ENCODE measurements at places on chromosomes 1 and 21.

DNA sequence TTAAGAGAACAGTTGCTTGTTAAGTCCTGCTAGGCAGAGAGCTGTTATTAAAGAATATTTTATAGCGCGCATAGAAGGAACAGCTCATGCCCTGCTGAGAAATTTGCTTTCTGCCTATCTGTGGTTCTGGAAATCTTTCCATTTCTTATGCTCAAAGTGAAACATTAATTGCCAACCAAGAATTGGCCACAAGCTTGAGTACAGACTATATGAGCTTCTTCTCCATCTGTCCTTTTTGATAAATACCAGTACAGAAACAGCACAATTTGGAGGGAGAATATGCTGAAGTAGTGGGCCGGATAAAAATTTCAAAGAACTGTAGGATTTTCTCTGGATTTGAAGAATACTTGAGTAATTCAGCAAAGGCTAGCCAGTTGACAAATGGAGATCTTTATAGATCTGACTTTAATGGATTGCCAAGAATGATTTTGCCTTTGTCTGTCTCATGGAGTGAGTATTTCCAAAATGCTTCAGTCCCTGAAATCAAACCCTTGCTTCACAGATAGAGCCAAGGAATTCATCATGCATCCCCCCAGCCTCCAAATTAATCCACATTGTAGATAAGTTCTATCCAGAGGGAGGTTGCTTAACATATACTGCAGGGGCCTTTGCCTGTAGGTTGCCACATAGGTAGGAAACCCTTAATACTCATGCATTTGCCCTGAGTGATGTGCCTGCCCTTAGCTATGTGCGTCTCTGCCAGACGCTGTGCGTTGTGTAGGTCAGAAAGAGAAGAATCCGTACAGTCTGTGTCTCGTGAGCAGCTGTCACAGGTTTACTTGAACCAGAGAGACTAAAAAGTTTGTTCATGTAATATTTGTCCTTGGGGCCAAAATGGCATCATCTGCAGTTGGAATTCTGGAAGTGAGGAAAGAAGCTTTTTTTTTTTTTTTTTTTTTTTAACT is 44.2 kb downstream of the SMYD2 start:
- DNase-seq, result no peak

DNA sequence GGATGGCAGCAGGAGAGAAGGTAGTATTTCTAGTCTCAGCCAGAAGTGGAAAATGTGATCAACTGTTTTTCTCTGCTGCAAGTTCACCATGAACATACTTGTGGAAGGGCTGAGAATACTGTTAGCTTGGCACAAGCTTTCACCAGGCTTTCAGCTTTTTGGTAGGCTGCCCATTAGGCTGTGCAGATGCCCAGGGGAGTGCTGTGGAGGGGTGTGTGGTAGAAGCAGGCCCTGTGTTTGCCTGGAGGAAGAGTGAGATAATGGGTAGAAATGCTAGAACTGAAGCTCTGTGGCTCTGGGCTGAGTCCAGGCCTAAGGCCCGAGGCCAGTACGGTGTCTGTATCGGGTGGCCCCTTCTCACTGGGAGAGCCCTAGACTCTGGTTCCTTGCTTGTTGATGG is 9.8 kb downstream of the DNAJC6 start:
- no peak for DNase-seq

DNA sequence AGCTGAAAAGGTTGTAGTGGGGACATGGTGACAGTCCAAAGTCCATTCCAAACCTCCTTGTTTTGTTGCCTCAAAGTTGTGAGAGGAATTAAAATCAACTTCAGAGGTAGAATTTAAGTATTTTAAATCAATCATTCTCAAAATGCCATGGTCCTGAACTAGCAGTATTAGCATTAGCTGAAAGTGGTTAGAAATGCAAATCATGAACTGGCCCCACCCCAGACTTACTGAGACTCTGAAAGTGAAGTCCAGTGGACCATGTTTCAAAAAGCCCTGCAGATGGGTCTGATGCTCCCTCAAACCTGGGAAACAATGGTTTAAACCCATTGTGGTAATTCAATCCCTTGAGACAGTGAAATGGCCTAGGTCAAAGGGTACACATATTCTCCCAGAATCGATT is 36.2 kb upstream of the KRTAP11-1 start:
- no peak for DNase-seq

GRCh38 chr21:23886828-23887724 is 1720.2 kb downstream of the MRPL39 start:
- no peak for DNase-seq

Measured in stimulated activated CD8-positive, alpha-beta memory T cell treated with anti-CD3 and anti-CD28 coated beads, Interleukin-4, amount 100 ng/mL, for 1 hour (primary cell).